ENCODE measurements at places on chromosomes 16 and 17.

GRCh38 chr17:79922116-79922601, 82.9 kb upstream of the CBX4 start:
- no peak for DNase-seq

GRCh38 chr17:72528683-72529082, 407.9 kb downstream of the SOX9 start:
- DNase-seq: no peak

DNA sequence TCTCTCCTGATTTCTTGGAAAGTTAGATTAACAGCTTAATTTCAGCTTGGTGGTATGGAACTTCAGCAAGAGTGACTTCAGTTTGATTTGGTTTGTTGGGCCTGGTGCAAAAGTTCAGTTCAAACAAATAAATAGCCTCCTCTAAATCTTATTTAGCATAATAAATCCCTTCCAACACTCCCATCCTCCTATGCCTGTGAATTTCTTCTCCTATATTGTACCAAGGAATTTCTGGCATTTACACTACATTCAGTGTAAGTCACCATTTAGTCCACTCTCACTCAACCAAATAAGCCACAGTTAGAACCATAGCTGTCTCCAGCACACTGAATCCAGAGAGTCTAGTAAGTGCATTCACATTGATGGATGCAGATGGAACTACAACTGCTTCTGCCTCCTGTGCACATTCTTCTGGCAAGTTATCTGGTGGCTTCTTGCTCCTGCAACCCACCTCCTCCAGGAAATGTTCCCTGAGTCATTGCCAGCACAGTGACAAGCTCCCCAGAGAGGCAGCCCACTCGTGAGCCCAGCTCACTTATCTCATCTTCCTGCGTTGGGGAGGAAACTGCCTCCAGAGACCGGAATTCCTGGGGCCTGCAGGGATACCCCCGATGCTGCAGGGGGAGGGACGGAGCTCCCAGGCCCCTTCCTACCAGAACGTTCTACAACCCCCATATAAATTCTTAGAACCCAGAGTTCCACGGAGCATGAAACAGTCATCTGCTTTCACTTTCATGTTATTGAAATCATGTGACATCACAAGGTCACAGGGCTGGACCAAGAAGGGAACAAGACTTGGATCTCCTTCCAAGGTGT, 318.3 kb downstream of the PHKB start:
- no peak for DNase-seq

- DNase-seq: no peak
Observed at GRCh38 chr17:42708588-42708987, 26.3 kb downstream of the CNTNAP1 start.

DNA sequence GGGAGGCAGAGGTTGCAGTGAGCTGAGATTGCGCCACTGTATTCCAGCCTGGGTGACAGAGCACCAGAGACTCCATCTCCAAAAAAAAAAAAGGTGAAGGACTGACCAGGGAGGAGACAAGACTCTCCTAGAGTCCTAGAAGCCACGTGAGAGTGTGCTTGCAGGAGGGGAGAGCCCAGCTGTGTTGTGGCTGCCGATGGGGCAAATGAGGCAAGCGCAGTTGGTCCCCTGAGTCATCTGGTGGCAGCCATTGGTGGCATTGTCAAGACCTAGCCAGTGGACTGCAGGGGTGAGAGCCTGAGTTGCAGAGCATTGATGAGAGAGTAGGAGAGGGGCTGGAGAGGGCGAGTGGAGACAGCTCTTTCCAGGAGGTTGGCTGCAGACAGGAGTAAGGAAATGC, 278.0 kb downstream of the SNX29 start:
- no peak for DNase-seq

DNA sequence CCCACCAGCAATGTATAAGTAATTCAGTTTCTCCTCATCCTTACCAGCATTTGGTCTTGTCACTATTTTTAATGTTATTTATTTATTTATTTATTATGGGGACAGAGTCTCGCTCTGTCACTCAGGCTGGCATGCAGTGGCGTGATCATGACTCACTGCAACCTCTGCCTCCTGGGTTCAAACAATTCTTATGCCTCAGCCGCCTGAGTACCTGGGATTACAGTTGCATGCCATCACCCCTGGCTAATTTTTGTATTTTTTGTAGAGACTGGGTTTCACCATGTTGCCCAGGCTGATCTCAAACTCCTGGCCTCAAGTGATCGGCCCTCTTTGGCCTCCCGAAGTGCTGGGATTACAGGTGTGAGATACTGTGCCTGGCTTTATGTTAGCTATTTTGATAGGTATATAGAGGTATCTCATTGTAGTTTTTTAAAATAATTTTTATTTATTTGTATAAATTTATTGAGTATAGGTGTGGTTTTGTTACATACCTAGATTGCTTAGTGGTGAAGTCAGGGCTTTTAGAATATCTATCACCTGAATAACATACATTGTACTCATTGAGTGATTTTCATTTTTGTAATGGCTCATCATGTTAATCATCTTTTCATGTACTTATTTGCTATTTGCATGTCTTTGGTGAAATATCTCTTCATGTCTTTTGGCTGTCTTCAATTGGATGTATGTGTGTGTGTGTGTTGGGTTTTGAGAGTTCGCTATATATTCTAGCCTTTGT, 53.3 kb downstream of the TANC2 start:
- DNase-seq: no peak

DNA sequence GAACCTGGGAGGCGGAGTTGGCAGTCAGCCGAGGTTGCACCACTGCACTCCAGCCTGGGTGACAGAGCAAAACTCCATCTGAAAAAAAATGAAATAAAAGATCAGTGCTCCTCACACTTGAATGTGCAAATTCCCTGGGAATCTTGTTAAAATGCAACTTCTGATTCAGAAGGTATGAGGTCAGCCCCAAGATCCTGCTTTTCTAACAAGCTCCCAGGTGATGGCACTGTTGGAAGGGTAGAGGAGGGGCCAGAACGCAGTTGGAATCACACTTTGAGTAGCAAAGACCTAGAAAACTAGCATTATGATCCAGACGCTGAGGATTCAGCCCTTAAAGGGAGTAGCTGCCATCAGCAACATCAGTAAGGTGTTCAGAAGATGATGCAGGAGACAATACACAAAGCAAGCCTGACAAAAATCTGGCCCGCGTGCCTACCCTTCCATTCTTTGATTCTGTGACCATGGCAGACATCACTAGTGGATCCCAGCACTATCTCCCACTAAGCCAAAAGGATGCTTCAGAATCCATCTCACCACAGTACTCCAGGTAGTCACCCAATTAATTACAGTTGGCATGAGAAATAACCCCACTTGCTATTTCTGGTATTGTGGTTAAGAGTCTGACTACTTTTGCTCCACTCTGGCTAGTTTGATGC, 33.1 kb upstream of the MEIOC start:
- peak; percentile 7 for DNase-seq

GRCh38 chr17:47277921-47278320, 24.3 kb downstream of the ITGB3 start:
- DNase-seq: no peak

GRCh38 chr17:78391843-78392242, 13.4 kb downstream of the PGS1 start:
- no peak for DNase-seq

GRCh38 chr16:22122239-22122638, 29.9 kb downstream of the VWA3A start:
- DNase-seq: no peak

GRCh38 chr17:81866440-81867169, 4.5 kb downstream of the ARHGDIA start:
- no peak for DNase-seq

- no peak for DNase-seq
Observed at GRCh38 chr16:68760671-68761275, 23.7 kb downstream of the CDH1 start.

Data from SW 1271 (cell line).